HT-29 (cell line): ENCODE measurements at places on chromosomes 6 and 20.

GRCh38 chr20:30811885-30812671 lies 445.4 kb upstream of the DEFB115 start:
- DNase-seq = no peak

- no peak for DNase-seq
Measured at GRCh38 chr6:45710304-45710821, 305.3 kb downstream of the CLIC5 start.

DNA sequence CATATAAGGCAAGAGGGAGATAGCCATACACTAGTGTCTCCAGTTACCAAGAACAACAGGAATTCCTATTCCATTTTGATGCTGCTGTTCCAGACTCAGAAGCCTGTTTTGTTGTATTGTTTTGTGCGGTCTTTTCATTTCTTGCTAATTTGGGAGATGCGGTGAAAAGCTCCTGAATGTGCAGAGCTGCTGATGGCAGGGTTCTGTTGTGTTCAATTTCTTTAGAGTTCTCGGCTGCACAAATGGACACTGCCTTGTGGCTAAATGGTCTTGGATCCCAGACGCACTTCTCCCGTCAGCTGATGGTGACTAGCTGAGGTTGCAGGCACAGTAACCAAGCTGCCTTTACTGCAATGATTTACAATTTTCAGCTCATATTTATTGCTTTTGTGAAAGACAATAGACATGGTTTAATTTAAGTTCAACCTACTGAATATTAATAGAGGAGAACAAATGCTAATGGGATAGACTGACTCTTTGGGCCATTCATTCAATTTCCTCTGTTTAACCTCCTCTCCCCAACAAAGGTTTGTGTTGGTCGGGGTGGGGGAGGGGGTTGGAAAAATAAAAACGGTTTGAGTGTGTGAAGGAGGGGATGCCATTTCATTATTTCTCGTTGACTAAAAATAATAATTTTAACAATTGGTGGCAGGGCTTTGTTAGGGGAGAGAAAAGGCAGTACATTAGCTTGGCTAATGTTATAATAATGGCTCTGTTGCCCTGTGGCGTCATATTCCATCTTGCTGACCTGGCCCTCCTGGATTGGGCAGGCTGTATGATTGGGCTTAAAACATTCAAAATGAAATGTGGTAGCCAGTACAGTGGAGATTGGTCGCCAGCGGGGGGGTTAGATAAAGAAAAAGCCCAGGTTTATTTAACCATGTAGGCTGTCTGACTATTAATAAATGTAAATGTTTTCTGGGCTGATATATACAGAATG lies 159.5 kb downstream of the JARID2 start:
- DNase-seq = no peak

GRCh38 chr6:90463359-90463758 lies 123.5 kb downstream of the MAP3K7 start:
- DNase-seq = no peak

GRCh38 chr20:21352703-21353102 lies 44.6 kb downstream of the NKX2-4 start:
- no peak for DNase-seq

DNA sequence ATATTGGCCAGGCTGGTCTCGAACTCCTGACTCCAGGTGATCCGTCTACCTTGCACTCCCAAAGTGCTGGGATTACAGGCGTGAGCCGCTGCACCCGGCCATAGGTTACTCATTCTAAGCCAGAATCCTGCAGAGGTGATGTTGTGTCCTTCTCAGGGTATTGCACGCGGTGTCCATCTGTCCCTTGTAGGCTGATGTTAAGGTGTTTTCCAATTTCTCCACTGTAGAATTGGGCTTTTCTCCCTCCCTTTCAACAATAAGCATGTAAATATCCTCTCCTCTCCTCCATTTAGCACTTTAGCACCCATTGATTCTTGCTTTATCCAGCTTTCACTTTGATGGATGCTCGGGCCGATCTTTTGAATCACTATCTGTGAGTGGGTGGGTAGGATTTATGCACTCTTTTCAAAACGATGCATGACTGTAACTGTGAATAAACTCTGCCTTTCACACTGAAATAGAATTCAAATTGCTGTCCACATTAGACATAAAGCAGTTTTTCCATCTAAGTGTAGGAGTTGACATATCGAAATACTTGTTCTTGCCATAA lies 52.6 kb downstream of the ZBTB2 start:
- no peak for DNase-seq

GRCh38 chr6:29729774-29730328 lies 6.6 kb downstream of the HLA-F start:
- DNase-seq = no peak

- peak; percentile 65 for DNase-seq
Measured at GRCh38 chr6:123777563-123777962, 26.1 kb upstream of the NKAIN2 start.

- DNase-seq = peak; percentile 43
Measured at GRCh38 chr6:147508042-147508865, at the start of gene SAMD5. Gene SAMD5 (plus strand): TSS chr6:147508690. CDS start chr6:147508929, 239 bp downstream.

DNA sequence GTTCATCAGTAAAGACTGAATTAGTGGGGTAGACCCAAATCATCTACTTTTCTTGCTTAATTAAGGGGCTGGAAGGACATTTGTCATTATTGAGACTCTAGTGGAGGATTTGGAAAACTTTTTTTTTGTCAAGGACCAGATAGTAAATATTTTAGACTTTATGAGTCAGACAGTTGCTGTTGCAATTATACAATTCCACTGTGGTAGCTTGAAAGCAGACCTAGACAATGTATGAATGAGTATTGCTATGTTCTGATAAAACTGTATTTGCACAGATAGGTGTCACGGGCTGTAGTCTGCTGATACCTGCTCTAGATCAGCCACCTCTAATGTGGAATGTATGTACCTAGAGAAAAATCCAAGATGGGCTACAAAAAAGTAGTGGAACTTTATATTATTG lies 175.0 kb downstream of the CARMIL1 start:
- no peak for DNase-seq

DNA sequence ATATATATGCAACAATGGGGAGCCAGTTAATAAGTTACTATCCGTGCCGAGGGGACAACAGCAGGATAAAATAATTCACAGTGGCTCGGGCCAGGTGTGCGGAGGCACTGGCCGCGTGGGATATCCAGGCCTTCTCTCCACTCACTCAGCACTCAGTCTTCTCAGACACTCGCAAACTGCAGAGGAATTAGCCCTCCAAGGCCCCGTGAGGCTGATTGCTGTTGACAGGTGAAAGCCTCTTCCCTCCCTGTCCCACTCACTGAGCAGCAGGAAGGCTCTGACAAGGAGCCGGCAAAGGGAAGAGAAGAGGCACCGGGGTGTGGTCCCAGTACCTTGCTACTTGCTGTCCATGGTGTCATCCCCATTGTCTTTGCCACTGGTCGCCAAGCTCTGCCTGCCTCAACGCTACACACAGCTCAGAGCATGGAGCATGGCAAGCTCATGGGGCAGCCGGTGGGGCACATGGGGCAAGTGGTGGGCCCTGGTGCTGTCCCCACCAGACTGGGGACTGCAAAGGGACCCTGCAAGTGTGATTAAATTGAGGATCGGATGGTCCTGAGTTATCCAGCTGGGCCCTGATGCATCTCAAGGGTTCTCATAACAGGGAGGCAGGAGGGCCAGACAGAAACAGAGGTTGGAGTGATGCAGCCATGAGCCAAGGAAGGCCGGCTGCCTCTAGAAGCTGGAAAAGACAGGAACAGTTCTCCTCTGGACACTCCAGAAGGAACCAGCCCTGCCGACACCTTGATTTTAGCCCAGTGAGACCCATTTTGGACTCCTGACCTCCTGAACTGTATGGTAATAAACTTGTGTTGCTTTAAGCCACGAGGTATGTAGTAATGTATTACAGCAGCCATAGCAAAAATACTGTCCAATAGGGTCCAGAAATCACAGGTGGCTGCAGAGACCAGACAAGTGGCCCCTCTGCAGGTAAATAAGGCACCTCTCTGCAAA lies 119.7 kb downstream of the PSMB1 start:
- no peak for DNase-seq

DNA sequence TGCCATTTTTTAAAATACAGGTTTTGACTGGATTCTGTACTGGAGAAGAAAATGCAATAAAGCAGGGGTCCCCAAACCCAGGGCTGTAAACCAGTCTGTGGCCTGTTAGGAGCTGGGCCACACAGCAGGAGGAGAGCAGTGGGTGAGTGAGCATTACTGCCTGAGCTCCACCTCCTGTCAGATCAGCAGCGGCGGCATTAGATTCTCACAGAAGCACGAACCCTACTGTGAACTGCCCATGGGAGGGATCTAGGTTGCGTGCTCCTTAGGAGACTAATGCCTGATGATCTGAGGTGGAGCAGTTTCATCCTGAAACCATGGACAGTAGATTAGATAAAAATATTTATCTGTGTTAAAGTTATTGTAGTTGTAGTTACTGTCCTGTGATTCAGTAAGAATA lies 21.1 kb upstream of the FBXO9 start:
- DNase-seq = no peak

- peak; percentile 50 for DNase-seq
Measured at GRCh38 chr6:109230453-109230852, 135.1 kb downstream of the CEP57L1 start.
